Pancreas (tissue), 10 donors: ENCODE measurements at places on chromosomes 13 and 19.

DNA sequence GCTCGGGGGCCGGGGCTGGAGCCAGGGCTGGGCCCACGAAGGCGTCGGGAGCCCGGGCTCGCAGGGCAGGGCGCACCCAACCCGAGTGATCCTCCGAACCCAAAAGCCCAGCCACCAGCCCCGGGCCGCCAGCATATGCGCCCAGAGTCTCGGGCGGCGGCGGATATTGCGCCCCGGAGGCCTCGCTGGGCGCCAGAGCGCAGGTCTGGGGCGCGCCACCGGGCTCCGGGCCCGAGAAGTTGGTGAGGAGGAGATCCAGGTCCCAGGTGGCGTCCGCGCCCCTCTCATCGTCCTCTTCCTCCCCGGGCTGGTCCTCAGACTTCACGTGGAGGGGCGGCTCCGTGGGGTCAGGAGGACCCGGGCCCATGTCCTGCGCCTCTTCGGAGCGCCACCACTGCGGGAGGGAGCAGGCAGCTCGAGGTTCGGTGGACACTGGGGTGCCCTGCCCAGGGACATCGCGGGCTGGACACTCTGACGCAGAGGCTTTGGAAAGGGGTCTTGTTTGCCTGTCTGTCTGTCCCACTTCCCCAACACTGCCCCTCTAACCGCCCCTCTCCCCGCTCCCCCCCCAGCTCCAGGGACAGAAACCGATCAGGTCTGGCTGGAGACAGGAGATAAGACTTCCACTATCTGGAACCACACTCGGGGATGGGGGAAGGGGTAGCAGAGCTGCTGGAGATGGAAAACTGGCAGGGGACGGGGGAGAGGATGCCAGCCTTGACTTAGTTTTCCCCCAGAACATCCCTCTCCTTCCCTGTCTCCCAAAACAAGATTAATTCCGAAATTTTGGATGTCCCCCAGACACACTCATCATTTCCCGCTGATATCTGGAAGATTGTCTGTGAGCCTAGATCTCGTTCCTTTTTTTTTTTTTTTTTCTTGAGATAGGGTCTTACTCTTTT lies 1.0 kb downstream of the KLF1 start:
- peak; percentile 76 for DNase-seq
- no peak overlapping the region for H3K27ac ChIP-seq
- peak overlapping the region; percentile 51 for H3K4me3 ChIP-seq

- no peaks in the 10 kb centered on the region for H3K27me3 ChIP-seq
- H3K36me3 ChIP-seq: peaks cover 90% of the 10 kb centered on the region
- no peak overlapping the region for H3K27ac ChIP-seq
- DNase-seq: peak; percentile 69
Observed at GRCh38 chr19:19655051-19655594, 8.4 kb downstream of the ATP13A1 start.

DNA sequence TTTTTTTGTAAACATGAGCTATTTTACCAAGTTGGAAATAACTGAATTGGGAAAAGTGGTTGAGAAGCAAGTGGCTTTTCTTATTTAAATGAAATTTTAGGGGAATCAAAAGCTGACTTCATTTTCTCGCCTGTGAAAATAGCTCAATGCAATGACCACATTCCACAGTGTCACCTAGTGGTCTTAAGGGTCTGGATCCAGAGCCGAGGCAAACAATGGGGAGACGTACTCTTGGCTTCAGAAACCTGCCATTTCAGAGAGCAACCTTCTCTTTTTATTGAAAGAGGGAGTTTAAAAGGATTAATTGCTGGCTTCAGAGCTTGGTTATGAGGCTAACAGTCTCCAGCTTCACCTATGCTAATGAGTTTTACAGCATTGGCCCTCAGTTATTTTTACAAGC lies 39.7 kb upstream of the RXFP2 start:
- H3K27me3 ChIP-seq: no peaks in the 10 kb centered on the region
- no peak overlapping the region for H3K27ac ChIP-seq
- no peak overlapping the region for H3K4me3 ChIP-seq
- H3K4me1 ChIP-seq: no peaks in the 10 kb centered on the region
- H3K36me3 ChIP-seq: no peaks in the 10 kb centered on the region

DNA sequence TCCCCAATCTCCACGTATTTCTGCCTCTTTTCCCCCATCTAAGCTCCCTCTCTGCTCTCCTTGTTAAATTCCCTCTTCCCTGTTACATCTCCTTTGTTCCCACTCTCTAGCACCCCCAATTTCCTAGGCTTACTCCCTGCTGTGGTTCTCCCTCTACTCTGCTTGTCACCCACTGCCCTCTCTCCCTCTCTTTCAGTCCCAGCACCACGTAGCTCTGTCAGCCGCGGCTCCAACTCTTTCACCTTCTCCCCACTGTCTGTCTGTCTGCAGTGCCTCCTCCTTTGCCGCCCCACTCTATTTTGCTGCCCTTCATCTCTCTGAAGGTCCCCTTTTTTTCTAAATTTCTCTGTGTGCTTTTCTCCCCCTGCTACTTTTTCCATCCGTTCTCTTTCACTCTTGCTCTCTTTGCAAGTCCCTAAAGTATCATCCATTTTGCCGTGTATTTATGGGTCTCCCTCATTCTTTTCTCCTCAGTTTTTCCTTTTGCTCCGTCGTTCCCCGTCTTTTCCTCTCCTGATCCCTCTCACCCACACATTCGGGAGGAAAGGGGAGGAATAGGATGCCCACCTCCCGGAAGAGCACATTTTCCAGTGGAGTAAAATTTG lies 937 bp downstream of the ZNF841 start:
- peaks cover 4% of the 10 kb centered on the region for H3K4me1 ChIP-seq
- peak overlapping the region; percentile 88 for H3K4me3 ChIP-seq
- H3K27ac ChIP-seq: no peak overlapping the region
- no peak for DNase-seq
- H3K36me3 ChIP-seq: no peaks in the 10 kb centered on the region

DNA sequence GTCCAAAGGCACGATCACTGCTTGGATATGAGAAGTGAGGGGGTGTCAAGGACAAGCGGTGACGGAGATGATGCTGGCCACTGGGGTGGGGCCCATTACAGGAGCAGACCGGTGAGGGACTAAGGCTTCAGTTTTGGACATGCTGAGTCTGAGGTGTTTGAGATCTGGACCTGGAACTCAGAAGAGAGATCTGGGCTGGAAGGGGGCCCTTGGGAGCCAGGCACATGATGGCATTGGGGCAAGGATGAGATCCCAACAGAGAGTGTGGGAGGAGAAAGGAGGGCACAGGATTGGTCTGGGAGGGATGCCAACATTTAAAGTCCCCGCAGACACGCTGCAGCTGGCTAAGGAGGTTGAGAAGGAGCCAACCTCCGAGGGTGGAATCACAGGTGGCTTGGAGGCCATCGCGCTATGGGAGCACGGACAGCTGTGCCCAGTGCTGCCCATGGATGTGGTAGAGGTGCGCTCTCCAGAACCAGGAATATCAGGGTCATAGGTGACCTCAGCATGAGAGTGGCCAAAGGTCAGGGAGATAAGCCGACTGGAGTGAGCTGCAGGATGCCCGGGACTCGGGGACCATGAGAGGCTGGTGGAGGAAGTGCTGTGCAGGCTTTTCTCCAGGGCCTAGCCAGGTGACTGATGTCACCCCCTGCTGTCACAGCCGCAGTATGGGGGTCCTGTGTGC lies 21.8 kb downstream of the DHRS12 start:
- H3K4me3 ChIP-seq: no peak overlapping the region
- H3K27ac ChIP-seq: peak overlapping the region; percentile 90
- peaks cover 84% of the 10 kb centered on the region for H3K4me1 ChIP-seq

DNA sequence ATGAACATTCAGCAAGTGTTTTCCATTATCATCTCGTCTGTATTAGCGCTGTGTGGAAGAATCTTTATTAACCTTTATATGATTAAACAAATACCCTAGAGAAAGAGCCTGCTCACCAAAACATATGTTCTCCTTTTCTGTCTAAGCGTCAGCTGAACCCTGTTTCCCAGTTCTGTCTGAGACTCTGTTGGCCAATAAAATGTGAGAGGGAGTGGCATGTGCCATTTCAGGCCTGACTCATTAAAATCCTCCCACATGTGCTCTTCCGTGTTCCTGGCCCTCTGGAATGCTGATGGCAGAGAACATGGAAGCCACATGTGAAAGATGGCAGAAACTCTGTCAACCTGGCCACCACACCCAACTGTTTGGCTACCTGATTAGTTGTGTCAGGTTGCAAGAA lies 181.9 kb upstream of the EDNRB start:
- no peak overlapping the region for H3K4me3 ChIP-seq
- H3K4me1 ChIP-seq: no peaks in the 10 kb centered on the region
- H3K36me3 ChIP-seq: no peaks in the 10 kb centered on the region
- DNase-seq: no peak
